HL-60 (cell line): ENCODE measurements at places on chromosomes 5 and 9.

- DNase-seq: no peak
Observed at GRCh38 chr5:124581738-124582560, 164.5 kb downstream of the ZNF608 start.

DNA sequence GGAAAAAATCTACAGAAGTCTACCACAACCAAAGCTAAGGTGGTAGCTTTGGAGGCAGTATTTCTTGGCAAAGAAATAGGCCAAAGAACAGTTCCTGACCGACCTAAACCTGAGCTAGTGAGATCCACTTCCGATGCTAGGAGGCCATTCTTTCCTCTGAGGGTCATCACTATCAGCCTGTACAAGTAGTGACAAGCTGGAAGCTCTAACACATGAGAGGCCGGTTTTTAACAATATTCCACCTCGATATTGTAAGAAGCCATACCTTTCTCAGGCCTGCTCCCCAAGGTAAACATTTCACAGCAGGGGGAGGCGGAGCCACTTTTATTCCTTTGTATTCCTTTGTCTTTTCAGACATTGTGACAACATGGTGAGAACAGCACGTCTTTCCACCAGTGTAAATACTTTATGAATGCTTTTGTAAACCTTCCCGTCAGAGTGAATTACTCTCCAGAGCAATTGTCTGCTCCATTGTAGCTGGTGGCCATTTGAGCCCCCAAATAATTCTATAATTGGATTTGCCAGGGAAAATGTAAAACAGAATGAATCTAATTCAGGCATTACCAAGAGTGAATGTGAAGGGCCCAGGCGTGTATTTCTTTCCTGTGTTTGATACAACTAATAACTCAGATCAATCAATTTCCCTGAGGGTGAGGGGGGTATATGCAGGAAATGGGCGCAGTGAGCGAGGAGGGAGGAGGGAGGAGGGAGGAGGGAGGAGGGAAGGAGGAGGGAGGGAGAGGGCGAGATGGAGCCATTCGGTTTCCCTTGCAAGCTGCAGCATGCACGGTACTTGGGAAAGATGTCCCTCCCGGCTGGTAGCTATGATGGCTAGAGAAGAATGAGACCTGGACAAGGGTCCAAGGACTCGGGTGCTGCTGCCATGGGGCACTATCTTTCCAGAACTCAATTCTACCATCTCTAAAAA is 166.6 kb downstream of the CDK5RAP2 start:
- DNase-seq: no peak

- DNase-seq: peak; percentile 1
Observed at GRCh38 chr9:17402309-17402708, 176.6 kb upstream of the SH3GL2 start.

- no peak for DNase-seq
Observed at GRCh38 chr9:95574176-95574575, 57.4 kb upstream of the PTCH1 start.

DNA sequence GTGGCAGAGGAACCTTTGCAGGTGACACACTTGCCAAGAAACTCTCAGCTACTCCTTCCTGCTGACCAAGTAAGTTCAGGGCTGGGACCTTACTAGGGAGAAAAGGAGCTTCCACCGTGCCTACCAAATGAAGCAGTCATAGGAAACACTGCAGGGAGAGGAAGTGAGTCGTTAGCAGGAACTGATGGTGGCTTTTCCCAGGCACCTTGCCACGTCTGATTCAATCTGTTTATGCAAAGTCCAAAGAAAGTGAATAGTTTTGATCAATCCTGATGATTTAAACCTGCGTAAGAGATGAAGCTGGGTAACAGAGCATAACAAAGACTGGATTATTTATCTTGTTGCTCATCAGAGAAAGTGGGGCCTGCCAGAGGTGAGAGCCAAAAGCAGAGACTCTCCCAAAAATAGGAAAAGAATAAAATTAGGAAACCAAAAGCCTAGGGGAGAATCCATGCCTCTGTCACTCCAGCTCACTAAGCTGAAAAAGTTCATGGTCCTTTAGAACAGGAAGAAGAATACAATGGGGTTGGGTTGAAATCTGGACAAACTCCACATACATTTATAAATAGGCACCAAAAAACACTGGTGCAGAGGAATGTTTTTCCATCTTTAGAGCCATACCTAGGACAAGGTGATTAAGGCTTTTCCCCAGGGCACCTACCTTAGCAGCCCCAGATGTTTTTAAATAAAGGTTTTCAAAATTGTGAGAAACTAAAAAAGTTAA is 9.3 kb upstream of the PFDN1 start:
- peak; percentile 30 for DNase-seq

- no peak for DNase-seq
Observed at GRCh38 chr9:34465468-34465867, 6.9 kb downstream of the DNAI1 start.

DNA sequence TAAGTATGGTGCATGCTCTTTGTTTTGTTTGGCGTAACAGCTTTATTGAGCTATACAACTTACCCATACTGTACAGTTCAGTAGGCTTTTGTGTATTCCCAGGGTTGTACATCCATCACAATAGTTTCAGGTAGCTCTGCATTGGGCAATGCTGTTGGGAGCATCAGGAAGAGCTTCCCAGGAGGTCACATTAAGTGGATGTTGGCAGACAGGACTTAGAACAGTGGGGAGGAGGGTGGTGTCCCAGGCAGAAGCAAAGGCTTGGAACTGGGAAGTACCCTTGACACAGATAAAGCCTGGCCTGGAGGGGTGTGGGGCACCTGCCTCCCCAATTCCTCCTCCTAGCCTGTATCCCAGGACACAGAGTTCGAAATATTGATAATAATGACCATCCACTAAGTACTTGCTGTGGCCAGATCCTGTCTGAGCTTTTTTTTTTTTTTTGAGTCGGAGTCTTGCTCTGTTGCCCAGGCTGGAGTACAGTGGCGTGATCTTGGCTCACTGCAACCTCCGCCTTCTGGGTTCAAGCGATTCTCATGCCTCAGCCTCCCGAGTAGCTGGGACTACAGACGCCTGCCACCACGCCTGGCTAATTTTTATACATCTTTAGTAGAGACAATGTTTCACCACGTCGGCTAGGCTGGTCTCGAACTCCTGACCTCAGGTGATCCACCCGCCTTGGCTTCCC is 1.3 kb downstream of the BBLN start:
- DNase-seq: no peak

DNA sequence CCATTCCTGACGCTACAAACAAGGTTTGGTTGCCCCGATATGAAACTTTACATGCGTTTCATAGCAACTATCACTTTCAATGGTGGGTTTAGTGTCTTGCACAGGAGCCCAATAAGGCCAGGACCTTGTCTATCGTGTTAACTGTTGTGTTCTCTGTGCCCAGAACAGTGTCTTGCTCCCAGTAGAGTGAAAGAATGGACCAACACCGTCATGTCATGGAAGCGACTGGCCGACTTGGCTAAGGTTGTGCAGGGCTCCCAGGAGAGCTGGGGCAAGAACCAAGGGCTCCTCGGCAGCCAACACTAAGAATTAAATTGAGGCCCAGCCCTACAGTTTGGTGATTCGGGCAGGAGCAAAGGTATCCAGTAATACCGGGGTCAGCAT is 498 bp upstream of the ARHGEF37 start:
- no peak for DNase-seq
